ENCODE measurements at places on chromosomes 2 and 18.

DNA sequence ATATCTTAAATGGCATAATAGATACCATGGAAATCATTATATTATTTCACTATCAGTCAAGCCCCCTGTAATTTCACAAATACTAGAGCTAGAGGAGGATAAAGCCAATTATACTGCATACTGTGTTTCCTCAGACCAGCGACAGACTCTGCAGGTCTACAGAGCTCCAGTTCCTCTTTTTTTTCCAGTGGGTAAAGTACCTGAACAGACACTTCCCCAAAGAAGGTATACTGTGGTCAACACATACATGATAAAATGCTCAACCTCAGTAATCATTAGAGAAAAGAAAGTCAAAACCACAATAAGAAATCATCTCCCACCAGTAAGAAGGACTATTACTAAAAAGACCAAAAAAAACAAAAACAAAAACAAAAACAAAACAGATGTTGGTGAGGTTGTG lies 44.6 kb downstream of the SCN7A start:
- no peak for DNase-seq

DNA sequence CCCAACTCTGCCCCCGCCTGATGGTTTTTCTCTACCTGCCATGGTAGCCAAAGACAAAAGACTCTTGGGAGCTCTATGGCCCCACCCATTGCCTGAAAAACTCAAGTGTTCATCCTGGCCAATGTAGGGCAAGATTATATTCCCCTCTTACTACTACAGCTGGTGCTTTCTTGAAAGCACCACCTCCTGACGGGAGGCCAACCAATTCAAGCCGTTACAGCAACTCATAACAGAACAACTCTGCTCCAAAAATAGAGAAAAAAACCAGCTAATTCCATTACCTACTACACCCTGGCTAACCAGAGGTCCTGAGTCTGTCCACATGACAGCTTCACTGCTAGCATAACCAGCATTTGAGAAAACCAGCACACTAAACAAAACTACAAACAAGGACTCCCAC lies 127.5 kb upstream of the GAREM1 start:
- DNase-seq: no peak

DNA sequence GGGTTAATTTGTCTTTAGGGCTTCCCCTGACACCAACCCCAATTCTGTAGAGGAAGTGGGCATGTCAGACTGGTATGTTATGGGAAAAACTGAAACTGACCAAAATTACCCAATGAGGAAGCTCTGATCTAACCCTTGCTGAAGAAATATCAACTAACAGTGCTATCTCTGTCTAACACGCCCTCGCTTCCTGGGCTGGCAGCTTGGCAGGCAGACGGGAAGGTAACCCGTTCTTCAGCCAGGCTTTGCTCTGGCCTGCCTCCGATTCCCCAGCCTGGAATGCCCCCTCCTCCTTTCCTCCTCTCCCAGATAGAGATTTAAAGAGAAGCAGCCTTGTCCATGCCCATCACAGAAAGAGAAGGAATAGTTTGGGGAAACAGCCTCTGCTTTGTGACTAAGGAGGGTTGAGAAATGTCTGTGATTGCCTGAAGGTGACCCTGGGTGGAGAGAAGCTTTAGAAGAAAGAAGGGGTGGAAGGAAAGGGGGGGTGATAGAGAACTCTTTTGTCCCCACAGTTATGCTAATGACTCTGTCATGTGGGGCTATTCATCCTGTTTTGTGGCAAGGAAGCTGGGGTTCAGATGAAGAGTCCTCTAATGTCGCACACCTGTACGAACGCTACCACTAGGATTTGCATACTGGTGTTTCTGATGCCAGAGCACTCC lies 15.4 kb downstream of the HK2 start:
- DNase-seq: no peak

- no peak for DNase-seq
These were observed 64.9 kb downstream of the CDH2 start for GRCh38 chr18:28112056-28112470.

Measured in NCI-H524 (cell line).